ENCODE measurements at places on chromosomes 6 and 20.

- DNase-seq = no peak
These were observed 308.5 kb upstream of the POU3F2 start for GRCh38 chr6:98525860-98526259.

DNA sequence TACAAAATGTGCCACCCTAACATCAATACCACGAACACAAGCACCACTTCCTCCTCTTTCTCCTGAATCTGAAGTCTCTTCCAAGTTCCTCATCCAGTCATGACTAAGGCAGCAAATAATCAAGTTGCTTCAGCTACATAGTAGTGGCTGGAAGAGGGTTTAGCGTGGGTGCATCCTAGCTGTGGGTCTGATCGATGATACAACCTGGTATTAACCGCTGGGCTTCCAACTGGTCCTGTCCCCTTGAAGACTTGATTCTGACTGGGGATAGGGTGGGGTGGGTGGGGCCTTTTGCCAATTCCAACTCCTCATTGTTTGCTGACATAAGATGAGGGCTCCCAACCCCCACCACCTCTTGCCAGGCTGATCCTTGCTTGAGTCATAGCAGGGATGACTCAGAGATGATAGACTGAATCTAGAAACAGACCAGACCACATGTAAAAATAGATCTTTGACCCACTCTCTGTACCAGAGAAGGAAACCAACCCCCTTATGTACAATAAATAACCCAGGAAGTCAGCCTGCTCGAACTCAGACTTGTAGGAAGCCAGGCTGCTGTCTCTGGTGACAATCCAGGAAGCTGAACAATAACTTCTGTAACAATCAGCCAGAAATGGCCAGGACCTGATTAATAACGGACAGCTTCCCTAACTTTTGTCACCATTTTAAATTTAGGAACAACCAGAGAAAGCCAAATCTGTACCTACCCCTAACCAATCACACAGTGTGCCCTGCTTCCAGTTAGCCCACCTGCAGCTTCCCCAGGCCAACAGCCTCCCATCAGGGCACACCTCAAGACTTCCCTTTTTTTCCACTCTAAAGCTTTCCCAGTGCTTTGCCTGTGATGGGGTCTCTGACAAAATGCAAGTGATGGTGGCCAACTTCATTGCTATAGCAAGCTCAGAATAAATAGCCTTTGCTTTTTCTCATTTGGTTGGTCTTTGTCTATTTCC is 68.9 kb upstream of the FAM184A start:
- DNase-seq = peak; percentile 73

DNA sequence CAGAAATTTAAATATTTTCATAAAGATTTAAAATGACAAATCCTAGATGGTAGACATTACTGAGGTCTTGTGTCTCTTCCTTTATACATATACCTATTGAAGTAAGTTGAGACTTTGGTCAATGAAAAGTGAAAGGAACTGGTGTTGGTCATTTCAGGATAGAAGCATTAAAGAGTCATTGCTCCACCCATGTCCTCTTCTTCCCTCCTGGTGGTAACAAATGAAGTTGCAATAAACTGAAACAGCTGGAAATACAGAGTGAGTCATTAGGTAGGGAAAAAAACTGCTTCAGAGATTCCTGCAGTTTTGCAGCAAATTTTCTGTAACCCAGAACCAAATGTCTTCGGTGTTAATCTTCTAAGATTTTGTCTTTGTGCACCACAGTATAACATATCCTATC is 448.0 kb downstream of the EYS start:
- DNase-seq = no peak

- DNase-seq = no peak
These were observed 226.3 kb upstream of the SMLR1 start for GRCh38 chr6:130600880-130601341.

GRCh38 chr6:69465866-69466265 is 330.9 kb downstream of the LMBRD1 start:
- no peak for DNase-seq

DNA sequence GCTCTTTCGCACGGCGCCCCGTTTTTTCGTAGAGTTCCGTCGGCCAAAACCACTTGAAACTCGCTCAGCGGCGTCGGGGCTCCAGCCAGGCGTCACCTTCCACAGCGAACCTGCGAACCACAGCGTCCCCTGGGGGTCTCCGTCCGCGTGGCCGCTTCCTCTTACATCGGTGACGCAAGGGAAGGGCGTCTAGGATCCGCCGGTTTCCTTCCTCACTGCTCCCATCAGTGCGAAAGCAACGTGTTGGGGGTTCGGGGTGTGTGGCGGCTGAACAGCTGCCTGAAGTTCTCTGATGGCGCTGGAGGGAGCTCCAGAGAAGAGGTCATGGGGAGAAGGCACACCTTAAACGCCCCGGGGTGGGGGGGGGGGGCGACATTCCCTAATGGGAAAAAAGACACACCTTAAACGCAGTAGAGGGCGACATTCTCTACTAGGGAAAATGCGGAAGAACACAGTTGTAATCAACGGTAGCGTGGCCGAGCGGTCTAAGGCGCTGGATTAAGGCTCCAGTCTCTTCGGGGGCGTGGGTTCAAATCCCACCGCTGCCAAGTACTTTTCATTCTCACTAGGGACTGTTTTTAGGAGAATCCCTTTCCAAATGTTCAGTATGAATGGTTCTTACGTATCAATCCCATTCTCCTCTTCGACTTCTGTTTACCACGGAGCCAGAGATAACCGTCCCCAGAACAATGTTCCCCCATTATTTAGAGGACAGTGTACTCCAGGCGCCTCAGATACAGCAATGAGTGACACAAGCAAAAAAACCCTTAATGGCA is 16.4 kb downstream of the ZNF311 start:
- DNase-seq = no peak

- no peak for DNase-seq
These were observed 233.6 kb downstream of the TPBG start for GRCh38 chr6:82597201-82597600.

GRCh38 chr6:27873021-27873940 is 38.9 kb downstream of the OR2B2 start:
- peak; percentile 88 for DNase-seq
